ENCODE measurements at places on chromosomes 4 and X.
A peak's percentile ranks its signal among the peaks of the same experiment; 100 is the strongest.

GRCh38 chr4:14254252-14254651 is 626.7 kb upstream of the BOD1L1 start:
- no peaks in the 10 kb centered on the region for H3K36me3 ChIP-seq
- H3K27ac ChIP-seq = no peak overlapping the region
- no peak overlapping the region for H3K4me3 ChIP-seq
- H3K27me3 ChIP-seq = no peaks in the 10 kb centered on the region

DNA sequence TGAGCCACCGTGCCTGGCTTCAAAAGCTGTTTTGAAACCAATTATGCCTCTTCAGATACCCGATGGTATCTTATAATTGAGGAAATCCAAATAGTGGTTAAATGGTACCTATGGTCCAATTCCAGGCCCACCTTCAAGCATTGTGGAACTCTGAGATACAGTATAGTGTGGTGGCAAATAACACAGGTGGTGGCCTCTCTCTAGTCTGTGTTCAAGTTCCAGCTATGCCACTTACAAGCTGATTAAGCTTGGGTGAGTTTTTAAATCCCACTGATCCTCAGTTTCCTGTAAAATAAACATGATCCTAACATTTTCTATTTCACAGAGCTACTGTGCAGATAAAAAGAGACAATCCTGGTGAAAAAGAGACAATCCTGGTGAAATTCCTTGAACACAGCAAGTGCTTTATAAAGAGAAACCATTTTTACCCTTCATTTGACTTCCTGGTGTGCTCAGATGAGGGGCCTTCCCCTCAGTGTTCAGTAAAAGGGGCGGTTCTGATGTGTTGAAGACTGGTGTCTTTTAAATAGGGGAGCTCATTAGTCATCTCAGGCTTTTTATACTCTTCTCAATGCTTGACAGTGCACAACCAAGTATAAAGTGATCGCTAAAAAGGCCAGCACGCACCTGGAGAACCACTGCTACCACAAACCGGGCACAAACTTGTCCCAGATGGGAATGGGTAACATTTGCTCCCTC is 30.8 kb upstream of the CD40LG start:
- H3K36me3 ChIP-seq = no peaks in the 10 kb centered on the region
- no peak for DNase-seq
- H3K4me3 ChIP-seq = no peak overlapping the region
- no peaks in the 10 kb centered on the region for H3K4me1 ChIP-seq
- no peak overlapping the region for H3K27ac ChIP-seq

DNA sequence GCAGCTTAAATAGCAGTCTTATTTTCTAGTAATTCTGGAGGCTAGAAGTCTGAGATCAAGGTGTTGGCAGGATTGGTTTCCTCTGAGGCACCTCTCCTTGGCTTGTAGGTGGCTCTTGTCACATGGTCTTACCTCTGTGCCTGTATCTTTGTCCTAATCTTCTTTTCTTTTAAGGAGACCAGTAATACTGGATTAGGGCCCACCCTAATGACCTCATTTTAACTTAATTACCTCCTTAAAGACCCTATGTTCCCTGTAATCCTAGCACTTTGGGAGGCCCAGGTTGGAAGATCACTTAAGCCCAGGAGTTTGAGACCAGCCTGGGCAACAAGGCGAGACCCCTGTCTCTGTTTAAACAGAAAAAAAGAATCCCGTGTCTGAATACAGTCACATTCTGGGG is 38.9 kb downstream of the ARHGAP10 start:
- peaks cover 11% of the 10 kb centered on the region for H3K4me1 ChIP-seq
- H3K27me3 ChIP-seq = no peaks in the 10 kb centered on the region
- no peaks in the 10 kb centered on the region for H3K36me3 ChIP-seq
- DNase-seq = no peak
- H3K27ac ChIP-seq = no peak overlapping the region

DNA sequence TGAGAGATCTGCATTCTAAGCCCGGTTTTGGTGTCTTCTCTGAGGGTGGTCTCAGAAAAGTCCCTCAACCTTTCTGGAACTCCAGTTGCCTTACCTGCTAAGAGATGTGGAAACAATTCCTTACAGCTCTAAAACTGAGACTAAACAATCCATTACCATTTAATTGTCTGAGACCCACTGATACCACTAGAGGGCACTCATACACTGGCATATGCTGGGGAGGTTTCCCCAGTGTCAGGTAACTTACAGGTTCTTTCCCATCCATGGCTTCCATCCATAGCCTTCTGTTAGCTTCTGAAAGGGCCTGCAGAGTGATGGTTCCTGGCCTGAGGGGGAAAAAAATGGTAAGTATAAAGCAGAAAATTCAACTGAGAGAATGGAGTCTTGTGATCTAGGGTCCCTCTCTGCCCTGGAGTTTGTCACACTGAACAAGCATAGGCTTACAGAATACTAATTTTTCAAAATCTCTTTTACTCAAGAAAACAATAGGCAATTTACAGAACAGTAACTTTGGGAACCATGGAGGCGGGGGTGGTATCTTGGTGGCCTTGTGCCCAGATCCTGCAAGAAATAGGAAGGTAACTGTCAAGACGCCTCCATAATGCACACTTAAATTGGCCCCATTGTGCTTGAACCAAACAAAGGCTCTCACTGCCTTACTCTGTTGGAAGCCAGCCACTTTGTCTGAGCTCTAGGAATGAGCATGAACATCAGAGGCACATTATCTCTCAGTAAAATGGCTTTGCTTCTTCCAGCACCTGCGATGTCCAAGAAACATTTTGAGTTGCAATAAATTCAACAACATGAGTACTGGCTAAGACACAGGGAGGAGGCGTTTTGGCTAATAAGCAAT is 236.1 kb downstream of the OPHN1 start:
- peak; percentile 49 for DNase-seq
- H3K4me3 ChIP-seq = no peak overlapping the region

DNA sequence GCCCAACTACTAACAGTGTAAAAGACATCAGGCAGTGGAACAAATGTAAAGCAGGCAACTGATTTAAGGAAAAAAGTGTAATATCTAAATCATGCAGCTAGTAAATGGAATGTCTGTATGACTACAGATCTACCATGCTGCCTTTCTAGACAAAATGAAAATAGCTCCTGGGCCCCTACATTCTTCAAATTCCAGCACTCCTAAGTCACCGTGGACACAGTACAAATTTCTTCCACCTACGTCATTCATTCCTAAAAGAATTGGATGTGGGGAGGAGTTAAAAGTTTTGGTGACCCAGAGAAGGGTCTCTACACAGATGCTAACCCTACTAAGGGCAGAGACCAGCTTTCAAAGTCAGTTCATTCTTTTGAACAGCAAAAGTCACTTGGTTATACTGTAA is 137.2 kb upstream of the ARHGEF9 start:
- peak overlapping the region; percentile 83 for H3K27ac ChIP-seq
- H3K27me3 ChIP-seq = no peaks in the 10 kb centered on the region
- no peaks in the 10 kb centered on the region for H3K4me1 ChIP-seq
- no peak for DNase-seq
- H3K36me3 ChIP-seq = no peaks in the 10 kb centered on the region

DNA sequence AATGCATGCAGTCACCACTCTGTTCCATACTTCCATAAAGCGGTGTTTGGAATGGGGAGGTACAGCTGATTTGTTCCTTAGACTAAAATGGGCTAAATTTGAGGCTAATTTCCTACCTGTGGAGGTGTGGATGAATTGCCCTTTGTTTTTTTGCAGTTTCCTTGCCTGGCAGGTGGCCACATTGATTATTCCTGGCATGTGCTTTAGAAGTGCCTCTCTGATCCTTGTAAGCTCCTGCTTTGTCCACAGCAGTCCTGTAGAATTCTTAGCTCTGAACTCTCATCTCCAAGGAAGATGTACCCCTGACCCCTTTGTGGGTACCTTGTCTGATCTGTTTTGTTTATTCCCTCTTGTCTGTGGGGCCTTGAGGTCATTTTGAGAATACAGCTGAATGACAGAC is 136.8 kb downstream of the ADGRL3 start:
- no peaks in the 10 kb centered on the region for H3K4me1 ChIP-seq
- H3K4me3 ChIP-seq = no peak overlapping the region
- H3K27me3 ChIP-seq = no peaks in the 10 kb centered on the region
- no peaks in the 10 kb centered on the region for H3K36me3 ChIP-seq
- H3K27ac ChIP-seq = no peak overlapping the region
- DNase-seq = no peak

DNA sequence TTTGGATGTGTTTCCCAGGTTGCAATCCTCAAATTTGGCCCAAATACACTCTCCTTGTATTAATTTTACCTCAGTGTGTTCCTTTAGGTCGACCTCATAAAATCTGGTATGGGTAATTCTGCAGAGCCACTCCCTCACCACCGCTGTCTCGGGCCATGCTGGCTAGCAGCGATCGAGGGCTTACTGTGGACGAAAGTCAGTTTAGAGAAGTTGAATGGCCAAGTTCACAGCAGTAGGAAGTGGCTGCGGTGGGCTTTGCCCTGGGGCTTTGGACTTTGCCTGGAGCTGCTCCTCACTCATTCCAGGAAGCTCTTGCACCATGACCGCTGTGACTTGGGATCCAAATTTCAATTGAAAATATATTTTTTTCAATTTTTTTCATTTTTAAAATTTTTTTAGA is 19.6 kb downstream of the TMEM187 start:
- no peaks in the 10 kb centered on the region for H3K4me1 ChIP-seq
- no peak for DNase-seq
- H3K4me3 ChIP-seq = no peak overlapping the region
- H3K27me3 ChIP-seq = no peaks in the 10 kb centered on the region
- no peaks in the 10 kb centered on the region for H3K36me3 ChIP-seq
- H3K27ac ChIP-seq = no peak overlapping the region

- no peaks in the 10 kb centered on the region for H3K36me3 ChIP-seq
- no peaks in the 10 kb centered on the region for H3K27me3 ChIP-seq
- H3K4me3 ChIP-seq = no peak overlapping the region
- no peak for DNase-seq
- H3K4me1 ChIP-seq = no peaks in the 10 kb centered on the region
- no peak overlapping the region for H3K27ac ChIP-seq
Observed at GRCh38 chr4:184248216-184248615, 30.5 kb upstream of the ENPP6 start.

DNA sequence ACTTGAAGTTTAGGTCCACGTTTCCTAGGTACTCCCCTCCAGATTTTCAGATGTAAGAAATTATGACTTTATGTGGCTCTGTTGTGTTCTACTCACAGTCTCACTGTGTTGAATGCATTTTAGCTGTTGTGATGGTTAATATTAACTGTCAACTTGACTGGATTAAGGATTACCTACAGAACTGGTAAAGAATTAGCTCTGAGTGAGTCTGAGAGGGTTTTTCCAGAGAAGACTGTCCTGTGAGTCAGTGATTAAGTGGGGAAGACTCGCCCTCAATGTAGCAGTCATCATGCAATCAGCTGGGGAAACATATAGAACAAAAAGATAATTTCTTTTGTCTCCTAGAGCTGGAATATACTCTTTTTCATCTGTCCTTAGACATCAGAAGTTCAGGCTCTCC is 493.4 kb downstream of the ACTRT1 start:
- no peak overlapping the region for H3K4me3 ChIP-seq
- H3K27me3 ChIP-seq = no peaks in the 10 kb centered on the region
- DNase-seq = no peak

GRCh38 chr4:173448608-173449379 is 49.9 kb upstream of the SCRG1 start:
- no peaks in the 10 kb centered on the region for H3K4me1 ChIP-seq
- peaks cover 6% of the 10 kb centered on the region for H3K36me3 ChIP-seq
- peak overlapping the region; percentile 32 for H3K4me3 ChIP-seq
- no peaks in the 10 kb centered on the region for H3K27me3 ChIP-seq
- no peak for DNase-seq
- H3K27ac ChIP-seq = no peak overlapping the region

DNA sequence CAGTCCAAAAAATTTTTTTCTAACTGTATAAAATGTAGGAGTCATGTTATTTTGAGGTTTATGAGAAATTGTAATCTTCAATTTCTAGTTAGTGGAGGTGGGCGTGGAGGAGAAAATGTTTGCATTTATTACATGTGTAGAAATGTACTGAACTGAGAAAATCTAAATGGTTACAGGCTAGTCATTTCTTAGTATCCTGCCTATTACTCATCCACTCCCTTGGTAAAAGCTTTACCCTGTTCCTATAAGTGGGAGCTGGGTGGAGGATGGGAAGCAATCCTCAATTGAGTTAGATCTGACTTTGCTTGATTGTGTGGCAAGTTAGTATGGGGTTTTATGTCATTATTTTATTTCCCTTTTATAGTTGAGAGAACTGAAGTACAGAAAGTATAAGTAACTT is 73.8 kb downstream of the POLA1 start:
- H3K27me3 ChIP-seq = no peaks in the 10 kb centered on the region
- peak; percentile 9 for DNase-seq

- H3K36me3 ChIP-seq = no peaks in the 10 kb centered on the region
- H3K27me3 ChIP-seq = no peaks in the 10 kb centered on the region
- no peak for DNase-seq
- H3K27ac ChIP-seq = no peak overlapping the region
Observed at GRCh38 chr4:57612279-57612678, 502.1 kb upstream of the IGFBP7 start.

DNA sequence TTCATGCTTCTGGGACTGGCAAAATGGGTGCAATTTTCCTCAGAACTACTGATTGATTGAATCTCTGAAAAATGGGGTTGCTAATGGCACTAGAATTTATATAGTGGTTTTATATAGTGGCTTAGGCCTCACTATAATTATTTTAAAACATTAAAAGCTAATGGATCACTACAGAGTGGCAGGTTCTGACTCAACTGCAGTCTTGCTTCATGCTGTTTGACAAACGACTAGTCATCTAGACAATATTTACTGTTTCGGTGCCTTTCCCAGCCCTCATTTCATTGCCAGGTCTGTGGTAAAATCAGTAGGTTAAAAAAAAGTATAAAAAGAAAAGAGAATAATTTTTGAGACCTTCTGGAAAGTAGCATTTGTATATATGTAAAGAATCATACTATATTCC is 352.8 kb upstream of the ATOH1 start:
- no peaks in the 10 kb centered on the region for H3K4me1 ChIP-seq
- H3K27me3 ChIP-seq = no peaks in the 10 kb centered on the region
- no peak overlapping the region for H3K4me3 ChIP-seq
- DNase-seq = no peak

- H3K4me1 ChIP-seq = peaks cover 2% of the 10 kb centered on the region
- H3K27me3 ChIP-seq = no peaks in the 10 kb centered on the region
- H3K4me3 ChIP-seq = no peak overlapping the region
- no peak overlapping the region for H3K27ac ChIP-seq
- H3K36me3 ChIP-seq = no peaks in the 10 kb centered on the region
Observed at GRCh38 chrX:136752346-136752745, 28.4 kb downstream of the ARHGEF6 start.

DNA sequence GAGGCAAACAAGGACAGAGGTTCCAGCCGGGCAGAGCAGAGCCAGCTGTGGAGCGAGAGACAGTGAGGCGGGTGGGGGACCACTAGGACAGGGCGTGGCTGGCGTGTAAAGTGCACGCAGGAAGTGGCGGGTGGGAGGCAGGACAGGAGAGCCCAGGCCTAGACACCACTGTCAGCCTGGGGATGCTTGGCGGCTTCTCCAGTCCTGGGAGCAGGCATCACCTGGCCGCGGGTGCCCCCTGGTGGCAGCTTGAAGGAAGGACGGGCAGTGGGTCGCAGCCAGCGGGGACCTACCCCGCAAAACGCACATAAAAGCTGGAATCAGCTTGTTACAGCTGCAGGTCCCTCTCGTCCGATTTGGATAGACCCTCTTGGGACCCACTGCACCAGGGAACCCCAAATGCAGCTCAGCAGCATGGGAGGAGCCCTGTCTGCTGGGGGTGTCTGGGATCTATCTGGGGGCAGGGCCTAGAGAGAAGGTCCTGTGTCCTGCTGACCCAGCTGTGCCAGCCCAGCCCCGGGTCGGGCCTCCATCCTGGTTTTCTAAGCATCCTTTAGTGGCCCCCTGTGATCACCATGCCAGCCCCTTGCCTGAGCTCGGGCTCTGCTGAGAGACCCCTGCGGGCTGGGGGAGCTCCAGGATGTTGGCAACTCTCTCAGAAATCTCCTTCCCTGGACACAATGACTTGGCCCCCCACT is 57.7 kb downstream of the WFS1 start:
- H3K36me3 ChIP-seq = no peaks in the 10 kb centered on the region
- peaks cover 30% of the 10 kb centered on the region for H3K27me3 ChIP-seq
- no peak overlapping the region for H3K27ac ChIP-seq
- peaks cover 27% of the 10 kb centered on the region for H3K4me1 ChIP-seq
- H3K4me3 ChIP-seq = no peak overlapping the region
- DNase-seq = peak; percentile 61

Data from mesenchymal stem cell (in vitro differentiated cells and primary cell).